ENCODE measurements at places on chromosomes 1 and 21.

DNA sequence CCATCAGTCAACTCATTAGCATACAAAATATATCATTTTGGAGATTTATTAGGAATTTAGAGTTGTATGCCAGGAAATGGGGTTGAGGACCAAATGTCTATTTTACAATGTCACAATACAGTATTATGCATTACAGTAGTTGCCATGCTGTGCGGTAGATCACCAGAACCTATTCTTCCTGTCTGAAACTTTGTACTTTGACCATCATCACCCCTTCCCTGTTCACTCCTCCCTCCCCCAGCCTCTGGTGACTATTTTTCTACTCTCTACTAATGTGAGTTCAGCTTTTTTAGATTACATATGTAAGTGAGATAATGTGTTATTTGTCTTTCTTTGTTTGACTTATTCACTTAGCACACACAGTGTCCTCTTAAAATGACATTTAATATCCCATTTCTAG is 50.8 kb downstream of the PTBP2 start:
- no peak for DNase-seq

DNA sequence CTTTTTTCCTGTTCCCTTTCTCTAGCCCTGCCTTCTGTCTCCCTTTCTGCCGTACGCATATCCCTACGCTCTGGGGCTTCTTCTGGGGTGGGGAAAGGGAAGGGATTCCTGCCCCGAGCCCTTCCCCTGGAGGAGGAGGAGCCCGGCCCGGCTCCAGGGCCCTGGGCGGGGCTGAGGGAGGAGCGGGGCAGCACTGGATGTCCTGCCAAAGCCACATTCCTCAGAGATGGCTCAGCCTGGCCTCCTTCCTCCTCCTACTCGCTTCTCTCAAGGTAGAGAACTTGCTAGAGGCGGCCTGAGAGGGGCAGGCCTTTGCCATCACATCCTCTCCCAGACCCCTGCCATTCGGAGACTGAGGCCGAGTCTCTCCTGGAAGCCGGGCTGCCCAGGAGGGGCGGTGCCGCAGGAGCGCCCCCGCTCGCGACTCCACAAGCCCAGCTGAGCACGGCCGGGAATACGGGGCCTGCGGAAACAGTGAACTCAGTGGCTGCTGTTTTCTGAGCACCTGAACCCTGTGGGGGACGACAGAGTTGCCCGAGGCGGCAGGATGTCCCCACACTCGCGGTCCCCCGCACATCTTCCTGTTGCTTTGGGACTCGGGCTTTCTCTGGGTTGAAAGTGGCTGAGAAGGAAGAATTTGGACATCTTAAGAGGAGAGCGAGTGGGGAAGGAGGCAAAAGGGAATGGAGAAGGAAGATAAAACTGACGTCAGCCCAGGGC is 12.2 kb downstream of the ADAMTSL4 start:
- DNase-seq = no peak

GRCh38 chr1:30812076-30812475 is 54.5 kb upstream of the LAPTM5 start:
- no peak for DNase-seq

DNA sequence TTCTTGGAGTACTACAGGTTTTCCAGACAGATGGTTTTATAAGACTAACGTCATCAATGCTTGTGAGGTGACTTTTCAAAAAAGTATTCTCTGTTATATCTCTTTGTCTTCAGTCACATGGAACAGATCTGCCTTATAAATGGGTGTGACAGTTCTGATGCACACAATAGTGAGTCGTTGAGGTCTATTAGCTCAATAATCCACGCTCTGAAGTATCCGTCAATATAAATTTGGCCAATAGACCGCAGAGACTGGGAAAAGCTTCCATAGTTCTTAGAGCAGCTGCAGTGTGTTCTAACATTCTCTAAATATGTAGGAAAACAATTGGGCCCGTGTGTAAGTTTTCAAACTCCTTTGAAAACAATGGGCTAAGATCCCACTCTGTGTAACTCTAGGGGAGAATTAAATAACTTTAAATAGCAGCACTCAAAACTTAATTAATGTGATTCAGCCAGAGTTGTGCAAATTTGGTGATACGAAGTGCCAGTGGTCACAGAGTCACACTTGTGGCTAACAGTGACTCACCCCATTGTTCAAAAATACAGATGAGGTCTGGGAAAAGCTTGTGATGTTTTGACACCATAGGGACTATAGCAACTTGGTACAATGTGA is 316.0 kb downstream of the LMO4 start:
- DNase-seq = no peak

DNA sequence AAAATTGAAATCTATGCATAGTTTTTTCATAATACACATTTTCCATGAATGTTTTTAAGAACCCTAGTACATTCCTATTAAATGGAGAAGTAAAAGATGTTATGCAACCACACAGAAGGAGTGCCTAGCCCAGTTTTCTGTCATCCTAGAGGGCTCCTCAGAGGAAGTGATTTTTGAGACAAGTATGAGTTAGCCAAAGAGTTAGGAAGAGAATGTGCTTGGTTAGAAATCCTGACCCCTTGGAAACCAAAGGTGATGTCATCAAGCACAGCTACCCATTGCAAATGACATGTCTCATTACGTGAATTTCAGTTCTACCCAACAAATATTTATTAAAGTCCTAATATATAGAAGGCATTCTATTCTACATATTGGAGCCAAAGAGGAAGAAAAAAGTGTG is 88.9 kb upstream of the TNFSF4 start:
- no peak for DNase-seq

DNA sequence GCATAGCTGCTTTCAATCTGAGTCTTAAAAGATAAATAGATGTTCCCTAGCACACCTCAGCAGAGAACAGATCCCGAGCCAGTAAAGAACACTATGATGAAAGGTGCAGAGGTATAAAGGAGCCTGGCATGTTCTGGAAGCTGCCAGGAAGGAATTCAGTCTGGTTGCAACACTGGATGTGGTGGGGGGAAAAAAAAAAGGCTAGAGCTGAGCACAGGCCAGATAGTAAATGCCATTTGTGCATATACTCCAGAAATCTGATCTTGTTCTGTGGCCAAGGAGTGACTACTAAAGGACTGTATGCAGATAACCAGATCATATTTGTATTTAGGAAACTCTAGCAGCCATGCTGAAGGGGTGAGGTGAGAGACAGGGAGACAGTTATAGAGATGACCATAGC is 240.3 kb downstream of the VAV3 start:
- no peak for DNase-seq

DNA sequence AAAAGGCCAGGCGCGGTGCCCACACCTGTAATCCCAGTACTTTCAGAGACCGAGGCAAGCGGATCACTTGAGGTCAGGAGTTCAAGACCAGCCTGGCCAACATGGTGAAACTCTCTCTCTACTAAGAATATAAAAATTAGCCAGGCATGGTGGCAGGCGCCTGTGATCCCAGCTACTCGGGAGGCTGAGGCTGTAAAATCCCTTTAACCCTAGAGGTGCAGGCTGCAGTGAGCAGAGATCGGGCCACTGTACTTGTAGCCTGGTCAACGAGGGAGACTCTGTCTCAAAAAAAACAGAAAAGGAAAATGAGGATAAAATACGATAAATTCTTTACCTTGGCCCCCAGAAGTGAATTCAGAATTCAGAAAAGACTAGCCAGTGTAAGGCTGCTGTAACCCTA is 1.6 kb downstream of the TMEM50B start:
- DNase-seq = no peak

- no peak for DNase-seq
Measured at GRCh38 chr1:218312509-218312908, 27.4 kb downstream of the RRP15 start.

DNA sequence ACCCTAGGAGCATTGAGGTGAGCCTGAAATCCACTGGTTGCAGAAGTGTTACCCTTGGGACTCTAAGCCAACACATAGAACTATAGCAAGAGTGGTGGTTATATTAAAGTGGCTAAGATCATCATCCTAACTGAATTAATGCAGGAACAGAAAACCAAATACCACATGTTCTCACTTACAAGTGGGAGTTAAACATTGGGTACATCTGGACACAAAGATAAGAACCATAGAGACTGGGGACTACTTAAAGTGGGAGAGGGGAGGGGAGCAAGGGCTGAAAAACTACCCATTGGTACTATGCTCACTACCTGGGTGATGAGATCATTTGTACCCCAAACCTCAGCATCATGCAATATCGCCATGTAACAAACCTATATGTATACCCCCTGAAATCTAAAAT is 100.0 kb downstream of the SLC25A24 start:
- no peak for DNase-seq

- no peak for DNase-seq
Measured at GRCh38 chr1:235783148-235783776, 83.4 kb downstream of the LYST start.

GRCh38 chr1:58895082-58895481 is 111.2 kb upstream of the JUN start:
- no peak for DNase-seq

- DNase-seq = no peak
Measured at GRCh38 chr1:22870201-22870871, 102.3 kb downstream of the LACTBL1 start.

- no peak for DNase-seq
Measured at GRCh38 chr21:43825936-43826622, 36.7 kb downstream of the RRP1 start.

GRCh38 chr1:207863893-207864535 is 46.9 kb downstream of the CD34 start:
- DNase-seq = no peak

- DNase-seq = no peak
Measured at GRCh38 chr1:51329443-51330325, 678 bp downstream of the TTC39A start.

- no peak for DNase-seq
Measured at GRCh38 chr1:118948846-118949245, 39.3 kb downstream of the TBX15 start.

DNA sequence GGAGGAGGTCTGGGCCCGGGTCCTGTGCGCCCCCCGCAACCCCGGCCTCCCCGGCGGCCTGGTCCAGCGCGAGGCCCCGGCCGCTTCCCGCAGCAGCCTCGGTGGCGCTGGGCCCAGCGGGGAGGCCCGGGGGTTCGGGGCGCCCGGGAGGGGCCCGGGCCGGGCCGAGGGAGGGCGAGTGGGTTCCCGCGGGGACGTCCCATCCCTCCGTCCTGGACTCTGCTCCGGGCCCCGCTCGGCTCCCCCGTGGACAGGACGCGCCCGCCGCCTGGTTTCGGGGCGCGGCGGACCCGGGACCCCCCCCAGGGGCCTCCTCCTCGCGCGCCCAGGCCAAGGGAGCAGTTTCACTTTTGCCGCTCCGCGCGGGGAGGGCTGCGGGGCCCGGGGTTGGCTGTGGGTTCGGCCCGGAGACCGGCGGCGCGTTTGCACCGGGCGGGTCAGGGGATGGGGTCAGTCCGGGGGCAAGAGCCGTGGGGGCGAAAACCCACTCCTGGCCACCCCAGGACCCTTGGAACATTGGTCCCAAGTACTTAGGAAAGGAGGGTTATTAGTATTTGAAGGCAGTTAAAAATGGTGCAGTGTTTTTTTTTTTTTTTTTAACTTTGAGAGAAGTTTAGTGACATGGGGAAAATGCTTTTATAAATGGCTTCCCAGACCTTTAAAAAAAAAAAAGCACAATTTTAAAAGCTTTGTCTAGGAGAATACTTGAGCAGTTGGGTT is 677 bp downstream of the AGPAT3 start:
- no peak for DNase-seq

DNA sequence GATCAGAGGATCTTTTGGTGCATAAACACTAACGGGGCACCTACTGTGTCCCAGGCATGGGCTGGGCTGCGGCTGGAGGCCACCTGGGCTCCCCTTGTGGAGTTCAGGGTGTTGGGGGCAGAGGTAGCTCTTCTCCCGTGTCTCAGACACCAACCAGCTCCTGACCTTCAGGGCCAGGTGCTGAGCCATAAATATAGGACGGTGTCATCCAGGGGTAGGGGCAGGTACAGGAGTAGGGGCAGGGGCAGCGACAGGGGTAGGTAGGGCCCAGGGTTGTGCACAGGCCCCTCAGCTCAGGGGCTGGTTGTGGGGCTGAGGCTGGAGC is 18.0 kb upstream of the LRRC3 start:
- DNase-seq = no peak

DNA sequence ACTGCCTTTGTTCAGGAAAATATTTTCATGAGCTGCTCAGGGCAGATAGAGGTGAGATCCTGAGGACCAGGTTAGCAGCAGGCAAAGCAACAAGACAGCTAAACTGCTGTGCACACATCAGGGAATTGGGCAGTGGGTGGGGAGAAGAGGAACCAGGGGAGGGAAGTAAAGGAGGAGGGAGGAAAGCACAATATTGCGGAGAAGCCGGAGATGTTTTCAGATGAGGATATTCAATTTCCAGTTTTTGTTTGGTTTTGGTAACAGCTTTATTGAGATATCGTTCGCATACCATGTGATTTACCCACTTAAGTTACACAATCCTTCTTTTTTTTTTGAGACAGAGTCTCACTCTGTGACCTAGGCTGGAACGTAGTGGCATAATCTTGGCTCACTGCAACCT is 34.5 kb downstream of the EPHA10 start:
- no peak for DNase-seq

GRCh38 chr21:41972511-41973205 is 18.8 kb upstream of the C2CD2 start:
- DNase-seq = no peak

DNA sequence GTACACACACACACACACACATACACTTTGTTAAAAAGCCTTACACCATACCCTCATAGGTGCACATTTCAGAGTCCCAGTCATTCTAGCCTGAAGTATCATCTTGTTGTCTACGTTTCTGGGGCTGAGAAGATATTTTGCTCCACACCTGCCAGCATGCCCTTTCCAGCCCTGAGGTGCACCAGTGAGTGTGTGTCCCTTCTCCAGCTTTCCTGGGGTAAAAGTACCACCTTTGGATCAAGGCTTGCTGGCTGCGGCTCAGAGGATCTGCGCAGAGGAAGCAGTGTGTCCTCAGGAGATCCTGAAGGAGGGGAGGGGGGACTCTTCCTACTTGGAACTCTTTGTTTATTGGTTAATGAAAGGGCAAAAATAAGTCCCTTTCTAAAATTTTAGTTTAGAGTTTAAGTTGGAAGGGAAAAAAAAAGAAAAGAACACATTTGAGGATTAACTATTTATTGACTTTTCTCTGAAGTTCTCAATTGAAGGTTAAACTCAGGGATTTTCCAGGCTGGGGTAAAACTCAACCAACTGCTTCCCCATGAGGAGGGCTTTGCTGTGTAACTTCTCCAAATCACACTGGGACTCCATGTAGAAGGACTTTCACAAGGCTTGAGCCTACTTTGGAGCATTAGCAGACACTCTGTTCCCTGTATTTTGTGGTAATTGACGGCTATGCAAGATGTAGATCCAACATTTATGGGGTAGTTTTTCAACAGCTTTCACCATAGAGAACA is 200.3 kb upstream of the SGIP1 start:
- no peak for DNase-seq

DNA sequence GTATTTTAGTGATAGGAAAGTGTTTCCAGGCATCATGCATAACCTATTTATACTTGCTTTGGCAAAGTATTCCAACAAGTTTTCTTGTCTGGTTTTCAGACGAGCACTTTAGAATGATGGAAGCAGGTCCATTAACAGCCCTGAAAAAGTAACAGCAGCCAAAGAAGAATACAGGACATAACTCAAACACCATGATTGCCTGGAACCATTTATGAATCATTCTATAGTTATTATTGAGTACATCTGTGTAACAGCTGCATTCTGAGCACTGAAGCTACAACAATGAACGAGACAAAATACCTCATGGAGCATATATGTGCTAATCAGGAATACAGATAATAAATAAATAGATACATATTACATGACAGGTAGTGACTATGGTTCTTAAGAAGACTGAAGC is 12.6 kb downstream of the IL10RB start:
- no peak for DNase-seq

GRCh38 chr1:7827126-7827955 is 25.5 kb downstream of the UTS2 start:
- no peak for DNase-seq

- no peak for DNase-seq
Measured at GRCh38 chr1:84973498-84974334, 23.2 kb downstream of the MCOLN2 start.

- DNase-seq = no peak
Measured at GRCh38 chr1:41935226-41935625, 16.5 kb upstream of the HIVEP3 start.
